ENCODE measurements at places on chromosomes 5 and 9. TPM values are rescaled to one million over a fixed set of nuclear protein-coding genes. Genes with fewer than 3 reads are reported as not detected.

The BTNL9 gene
- 0.19 TPM for total RNA-seq

The NR5A1 gene
- not detected for total RNA-seq

The FSTL4 gene
- total RNA-seq: not detected

The FAM221B gene
- not detected for total RNA-seq

The ADAM19 gene
- total RNA-seq: 8.0 TPM

The BTNL8 gene
- total RNA-seq: not detected

The MLANA gene
- total RNA-seq: not detected
